ENCODE measurements at places on chromosomes 16 and 17.

GRCh38 chr17:57357392-57357784 is 101.1 kb downstream of the MSI2 start:
- no peak for DNase-seq

GRCh38 chr16:81737885-81738536 is 41.1 kb upstream of the PLCG2 start:
- DNase-seq: peak; percentile 68

GRCh38 chr17:58311429-58311894 is 17.1 kb downstream of the TSPOAP1 start:
- no peak for DNase-seq

DNA sequence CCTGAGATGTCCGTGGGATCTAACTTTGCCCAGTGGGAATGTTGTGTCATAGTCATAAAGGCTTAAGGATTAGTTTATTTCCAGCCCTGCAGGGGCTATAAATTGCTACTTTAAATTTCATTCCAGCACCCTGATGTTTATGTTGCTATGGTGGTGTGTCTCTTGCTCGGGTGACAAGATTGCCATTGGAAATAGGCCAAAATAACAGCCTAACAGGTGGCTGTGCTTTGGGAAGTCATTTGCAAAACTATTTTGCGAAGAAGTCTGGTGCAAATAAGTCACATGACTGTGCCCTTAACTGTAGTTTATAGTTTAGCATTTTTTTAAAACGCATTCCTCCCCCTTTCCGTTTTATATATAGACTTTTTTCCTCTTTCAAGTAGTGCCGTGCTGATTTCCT is 23.1 kb downstream of the PITPNC1 start:
- DNase-seq: no peak

DNA sequence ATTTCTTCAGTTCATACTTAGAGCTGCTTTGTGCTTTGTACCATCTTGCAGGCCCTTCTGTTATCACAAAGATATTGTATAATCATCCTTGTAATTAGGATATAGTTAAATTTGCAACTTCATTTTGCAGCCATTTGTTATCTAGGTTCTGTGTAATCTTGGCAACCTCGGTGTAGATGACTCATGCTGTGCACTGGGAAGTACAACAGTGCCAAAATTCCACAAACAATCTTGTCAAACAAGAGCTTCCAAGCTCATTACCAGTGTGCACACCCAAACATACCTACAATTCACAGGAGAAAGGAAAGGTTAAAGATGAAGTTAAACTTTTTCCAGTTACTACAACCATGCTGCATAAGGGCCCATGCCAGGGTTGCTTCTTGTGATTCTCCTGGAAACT is 1231.8 kb downstream of the CDH11 start:
- DNase-seq: no peak

GRCh38 chr17:9810100-9810949 is 11.6 kb downstream of the GSG1L2 start:
- no peak for DNase-seq

DNA sequence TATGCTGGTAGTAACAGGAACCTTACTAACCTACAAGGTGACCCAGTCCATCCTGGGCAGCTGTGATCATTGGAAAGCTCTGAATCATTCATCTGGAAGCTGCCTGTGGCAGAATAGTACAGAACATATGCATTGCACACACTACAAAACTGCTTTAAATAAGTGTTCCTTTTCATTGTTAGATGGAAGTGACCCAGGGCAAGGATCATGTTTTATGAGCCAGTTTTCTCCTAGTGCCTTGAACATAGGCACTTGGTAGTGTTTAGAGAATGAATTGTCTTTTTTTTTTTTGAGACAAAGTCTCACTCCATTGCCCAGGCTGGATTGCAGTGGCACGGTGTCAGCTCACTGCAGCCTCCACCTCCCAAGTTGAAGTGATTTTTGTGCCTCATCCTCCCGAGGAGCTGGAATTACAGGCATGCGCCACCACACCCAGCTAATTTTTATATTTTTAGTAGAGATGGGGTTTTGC is 55.4 kb downstream of the TENT4B start:
- no peak for DNase-seq

GRCh38 chr17:40363111-40363827 is 1.3 kb downstream of the GJD3 start:
- DNase-seq: no peak

DNA sequence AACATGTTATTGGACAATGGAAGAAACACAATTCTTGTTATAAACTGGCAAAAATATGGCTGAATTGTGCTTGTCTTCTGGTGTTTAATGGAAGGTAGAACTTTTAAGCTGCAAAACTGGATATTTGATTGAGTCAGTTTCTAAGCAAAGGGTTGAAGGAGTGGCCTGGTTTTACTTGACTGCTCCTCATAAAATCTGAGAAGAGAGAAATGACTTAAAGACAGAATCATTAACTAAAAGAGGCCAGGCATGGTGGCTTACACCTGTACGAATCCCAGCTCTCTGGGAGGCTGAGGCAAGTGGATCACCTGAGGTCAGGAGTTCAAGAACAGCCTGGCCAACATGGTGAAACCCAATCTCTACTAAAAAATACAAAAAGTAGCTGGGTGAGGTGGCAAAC is 770.7 kb downstream of the CDH11 start:
- no peak for DNase-seq

GRCh38 chr16:13193721-13194120 is 292.3 kb downstream of the SHISA9 start:
- no peak for DNase-seq

DNA sequence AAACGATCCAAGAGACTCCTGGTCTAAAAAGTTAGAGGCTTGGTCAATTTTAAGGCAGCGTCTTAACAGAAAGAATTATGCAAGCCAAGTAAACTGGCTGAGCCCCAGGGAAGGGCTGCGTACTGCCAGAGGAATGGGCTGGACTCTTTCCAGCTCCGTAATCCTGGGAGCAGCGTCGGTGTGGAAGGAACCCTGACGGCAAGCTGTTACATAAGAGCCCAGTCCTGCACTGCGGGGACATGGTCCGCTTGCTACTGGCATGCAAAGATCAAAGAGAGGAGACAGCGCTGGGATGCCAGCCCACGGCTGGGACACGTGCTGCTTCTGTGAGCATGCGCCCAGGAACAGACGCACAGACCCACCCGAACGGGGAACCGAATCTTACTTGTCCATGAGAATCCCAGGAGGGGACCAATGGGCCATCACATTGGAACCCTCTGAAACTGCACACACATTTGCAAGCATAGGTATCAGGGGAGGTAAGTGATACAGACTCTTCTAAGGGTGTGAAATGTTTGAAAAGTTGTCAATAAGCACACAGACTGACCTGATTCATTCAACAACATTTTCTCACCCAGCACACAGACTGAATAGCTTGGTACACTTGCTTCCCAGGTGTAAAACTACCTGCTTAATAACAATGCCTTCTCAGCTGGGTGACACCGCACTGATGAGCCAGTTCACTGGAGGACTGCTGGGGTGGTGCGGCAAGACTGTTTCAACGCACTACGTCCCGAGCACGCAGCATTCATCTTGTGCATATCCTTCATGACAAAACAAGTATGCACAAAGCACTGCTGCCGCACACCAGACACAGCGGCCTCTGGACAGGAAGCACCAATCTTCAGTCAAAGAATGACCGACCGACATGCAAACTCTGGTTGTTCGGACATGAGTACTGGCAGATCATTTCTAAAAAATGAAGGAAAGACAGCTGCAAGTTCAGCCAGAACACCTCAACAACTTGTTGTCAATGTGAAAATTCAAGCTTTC is 94.9 kb downstream of the ANKRD11 start:
- no peak for DNase-seq

- no peak for DNase-seq
Observed at GRCh38 chr17:49342575-49342936, 19.5 kb downstream of the ZNF652 start.

DNA sequence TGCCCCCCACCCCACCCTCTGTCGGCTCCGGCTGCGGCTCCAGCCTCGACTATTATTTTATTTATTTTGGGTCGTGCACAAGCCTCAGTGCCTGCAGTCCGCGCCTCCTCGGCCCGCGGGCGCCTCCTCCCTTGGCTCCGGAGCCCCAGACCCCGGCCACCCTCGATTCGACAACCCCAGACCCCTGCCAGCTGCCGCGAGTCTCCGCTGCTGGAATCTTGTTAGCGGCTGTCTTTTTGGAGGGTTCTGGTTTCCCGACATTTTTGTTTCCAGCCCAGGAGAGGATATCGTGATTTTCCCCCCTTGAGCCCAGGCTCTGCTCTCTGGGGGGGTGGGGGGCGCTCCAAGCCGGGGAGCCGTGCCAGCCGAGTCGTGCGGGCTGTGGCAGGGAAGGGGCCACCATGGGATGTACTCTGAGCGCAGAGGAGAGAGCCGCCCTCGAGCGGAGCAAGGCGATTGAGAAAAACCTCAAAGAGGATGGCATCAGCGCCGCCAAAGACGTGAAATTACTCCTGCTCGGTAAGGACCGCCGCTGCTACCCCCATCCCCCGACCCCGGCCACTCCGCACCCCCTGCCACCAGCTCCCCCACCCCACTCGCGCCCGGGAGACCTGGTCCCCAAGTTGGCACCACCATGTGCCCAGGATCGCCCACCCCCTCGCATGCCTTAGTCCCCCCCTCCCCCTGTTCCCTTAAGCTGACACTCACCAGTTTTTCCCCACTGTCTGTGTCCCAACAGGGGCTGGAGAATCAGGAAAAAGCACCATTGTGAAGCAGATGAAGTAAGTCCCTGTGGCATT is 746 bp downstream of the GNAO1 start:
- no peak for DNase-seq

GRCh38 chr17:80694085-80694991 is 149.7 kb downstream of the RPTOR start:
- DNase-seq: no peak

DNA sequence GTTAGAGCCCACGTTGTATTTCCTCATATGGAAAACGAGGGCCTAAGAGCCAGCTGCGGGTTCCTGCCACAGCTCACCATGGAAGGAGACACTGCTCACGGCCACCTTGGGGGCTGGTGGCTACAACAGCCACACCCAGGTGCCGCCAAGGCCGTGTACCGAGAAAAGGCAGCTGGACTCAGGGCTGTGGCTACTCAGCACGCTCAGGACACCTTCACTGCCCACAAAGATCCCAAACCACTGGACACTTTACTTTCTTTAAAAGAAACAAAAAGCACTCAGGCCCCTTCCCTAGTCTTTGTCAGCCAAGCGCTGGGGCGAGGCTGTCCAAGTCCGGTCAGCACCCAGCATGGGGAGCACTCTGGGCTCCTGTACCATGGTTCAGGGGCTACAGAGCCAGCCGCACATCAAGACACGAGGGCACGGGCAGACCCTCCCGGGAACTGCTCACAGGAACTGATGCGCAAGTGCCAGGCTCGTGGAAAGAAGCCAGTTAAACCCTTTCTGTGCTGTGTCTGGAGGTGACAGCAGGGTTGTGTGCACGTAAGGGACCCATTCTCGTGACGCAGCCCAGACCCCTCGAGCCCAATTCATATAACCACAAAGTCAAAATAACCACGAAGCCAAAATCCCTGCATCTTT is 18.5 kb downstream of the SLC16A3 start:
- no peak for DNase-seq

GRCh38 chr17:41728056-41728455 is 6.4 kb downstream of the HAP1 start:
- DNase-seq: no peak

DNA sequence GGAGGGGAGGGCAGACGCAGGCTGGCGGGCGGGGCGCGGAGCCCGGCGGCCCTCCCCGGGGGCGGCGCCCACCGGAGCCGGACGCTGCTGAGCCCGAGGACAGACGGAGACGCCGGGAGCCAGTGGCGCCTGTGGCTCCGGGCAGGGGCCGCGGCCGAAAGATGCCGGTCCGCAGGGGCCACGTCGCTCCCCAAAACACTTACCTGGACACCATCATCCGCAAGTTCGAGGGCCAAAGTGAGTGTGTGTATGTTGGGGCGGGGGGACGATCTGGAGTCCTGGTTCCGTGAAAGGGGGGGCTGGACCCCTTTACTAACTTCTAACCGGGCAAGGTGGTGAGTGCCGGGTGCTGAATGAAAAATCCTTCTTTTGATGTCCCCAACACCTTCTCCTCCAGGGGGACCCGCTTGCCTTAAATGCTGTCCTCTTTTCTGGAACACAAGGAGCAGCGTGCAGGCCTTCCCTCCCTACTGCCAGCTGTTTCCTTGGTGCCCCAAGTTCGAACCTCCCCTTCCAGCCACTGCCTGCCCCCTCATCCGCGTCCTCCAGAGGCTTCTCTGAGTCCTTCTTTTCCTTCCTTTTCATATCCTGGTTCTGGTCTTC is at the start of gene KCNH6:
KCNH6 (plus strand) TSS at position 106 of the 603 bp plus-strand sequence; CDS start at position 162, 56 bp downstream.
- no peak for DNase-seq

- no peak for DNase-seq
Observed at GRCh38 chr17:46977348-46977747, 1.7 kb downstream of the RPRML start.

- peak; percentile 61 for DNase-seq
Observed at GRCh38 chr17:1573932-1574696, 11.5 kb upstream of the PITPNA start.

DNA sequence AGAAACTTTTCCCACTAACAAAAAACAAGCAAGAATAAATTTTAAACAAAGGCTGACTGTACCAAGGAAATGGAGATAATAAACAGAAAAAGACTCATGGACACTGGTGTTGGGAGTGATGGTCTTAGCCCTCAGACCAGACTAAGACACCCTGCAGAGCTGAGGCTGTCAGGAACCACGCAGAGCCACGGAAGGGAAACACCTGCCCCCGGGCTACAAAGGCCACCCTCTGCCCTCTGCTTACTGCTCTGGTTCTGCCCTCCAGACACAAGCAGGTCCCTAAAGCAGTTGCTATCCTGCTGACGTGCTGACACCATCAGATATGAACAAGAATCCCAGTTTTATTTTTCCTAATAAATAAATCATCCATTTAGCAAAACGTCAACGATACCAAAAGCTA is 80.0 kb downstream of the ANKRD11 start:
- DNase-seq: no peak

DNA sequence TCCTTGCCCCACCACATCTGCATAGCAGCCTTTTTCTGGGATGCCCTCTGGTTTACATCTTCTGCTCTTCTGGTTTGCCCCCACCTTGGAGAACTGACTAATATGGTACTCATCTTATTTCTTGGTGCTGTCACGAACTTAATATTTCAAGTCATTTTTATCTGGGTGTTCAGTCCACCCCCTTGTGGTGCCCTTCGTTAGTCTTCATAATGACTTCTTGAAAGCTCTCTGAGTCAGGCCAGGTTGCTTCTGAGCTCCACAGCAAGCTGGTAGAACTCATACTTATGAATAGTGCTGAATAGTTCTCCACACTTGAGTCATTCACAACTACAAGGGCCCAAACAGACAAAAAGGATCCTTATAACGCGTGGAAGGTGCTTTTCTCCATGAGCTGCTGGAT is 35.8 kb upstream of the TEKT3 start:
- DNase-seq: no peak

GRCh38 chr16:68257906-68258800 is 6.2 kb upstream of the SLC7A6 start:
- no peak for DNase-seq

GRCh38 chr16:1042866-1043265 is 29.7 kb upstream of the SSTR5 start:
- DNase-seq: no peak

All from stimulated activated CD8-positive, alpha-beta memory T cell treated with anti-CD3 and anti-CD28 coated beads, Interleukin-15, amount 100 ng/mL, for 48 hours (primary cell).